Mammary epithelial cell (primary cell): ENCODE measurements at places on chromosomes 5 and 9. TPM values are rescaled to one million over a fixed set of nuclear protein-coding genes. Genes with fewer than 3 reads are reported as not detected.

Gene PPP2CA
- 135 TPM for polyA plus RNA-seq

Gene OTP
- not detected for polyA plus RNA-seq

Gene BARHL1
- not detected for polyA plus RNA-seq

Gene SLC6A18
- not detected for polyA plus RNA-seq

Gene SLC36A3
- polyA plus RNA-seq: not detected

DNA sequence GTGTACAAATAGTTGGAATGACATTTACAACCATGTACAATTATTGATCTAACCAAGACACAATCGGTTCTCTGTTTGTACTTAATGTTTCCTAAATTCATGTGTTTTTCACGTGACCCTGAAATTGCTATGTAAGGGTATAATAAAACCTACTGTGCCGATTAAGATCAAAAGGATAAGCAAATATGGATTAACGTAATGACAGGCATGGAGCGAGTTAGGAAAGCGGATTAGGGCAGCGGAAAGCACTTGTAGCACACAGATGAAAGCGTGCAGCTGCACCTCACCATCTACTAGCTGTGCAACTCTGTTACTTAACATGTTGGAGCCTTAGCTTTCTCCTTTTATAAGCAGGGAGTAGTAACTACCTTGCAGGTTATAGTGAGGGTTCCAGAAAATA is 38.3 kb upstream of the ZFYVE16 start:
- no peak for DNase-seq

GRCh38 chr5:98524773-98525172 is 248.7 kb upstream of the RGMB start:
- no peak for DNase-seq

DNA sequence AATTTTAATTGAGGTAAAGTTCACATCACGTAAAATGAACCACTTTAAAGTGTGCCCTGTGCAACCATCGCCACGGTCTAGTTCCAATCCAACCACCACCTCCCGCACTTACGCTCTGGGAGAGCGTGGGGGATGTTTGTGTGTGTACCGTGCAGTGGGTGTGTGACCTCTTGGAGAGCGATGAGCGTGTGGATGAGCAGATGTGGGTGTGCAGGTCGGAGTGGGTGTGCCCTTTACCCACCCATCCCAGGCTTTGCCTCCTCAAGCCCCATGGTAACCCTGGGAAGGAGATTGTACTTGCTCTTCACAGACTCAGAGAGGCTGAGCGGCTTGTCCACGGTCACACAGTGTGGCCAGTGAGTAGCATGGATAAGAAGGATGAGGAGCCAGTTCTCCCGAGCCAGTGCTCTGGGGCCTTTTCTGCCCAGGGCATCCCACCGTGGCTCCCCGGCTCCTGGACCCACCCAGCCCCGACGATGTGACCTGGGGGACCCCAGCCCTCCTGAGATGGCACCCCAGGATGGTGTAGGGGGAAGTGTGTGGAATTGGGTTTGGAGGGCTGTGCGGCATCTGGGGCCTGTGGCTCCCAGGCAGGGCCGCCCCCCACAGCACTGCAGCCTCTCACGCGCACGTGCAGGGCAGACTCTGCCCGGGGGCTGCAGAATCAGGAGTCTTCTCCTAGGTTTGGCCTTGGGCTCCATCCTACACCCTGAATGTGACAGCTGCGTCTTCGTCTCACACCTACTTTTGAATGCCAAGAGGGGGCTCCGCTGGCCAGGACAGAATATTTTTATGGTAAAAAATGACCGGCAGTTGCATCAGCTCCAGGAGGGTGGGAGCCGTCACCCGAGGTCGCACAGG is 13.6 kb downstream of the LHX3 start:
- DNase-seq: no peak

- DNase-seq: no peak
Measured at GRCh38 chr9:89482056-89482851, 15.7 kb downstream of the SEMA4D start.

DNA sequence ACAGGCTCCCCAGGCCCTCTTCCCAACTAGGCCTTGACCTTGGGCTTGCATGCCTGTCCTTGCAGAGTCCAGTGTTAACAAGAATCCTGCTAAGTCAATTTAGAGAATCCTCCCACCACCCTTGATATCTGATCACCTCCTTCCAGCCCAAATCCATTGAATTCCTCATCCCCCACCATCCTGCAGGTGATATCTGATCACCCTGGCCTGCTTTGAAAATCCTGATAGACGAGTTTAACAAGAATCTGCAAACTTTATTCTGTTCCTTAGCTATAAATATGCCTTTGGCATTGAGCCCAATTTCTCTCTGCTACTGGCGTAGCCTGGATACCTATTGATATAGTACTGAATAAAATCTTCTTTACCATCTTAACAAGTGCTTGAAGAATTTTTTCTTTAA is 125.5 kb downstream of the DIRAS2 start:
- DNase-seq: no peak

GRCh38 chr9:137873408-137873807 is 4.2 kb upstream of the CACNA1B start:
- no peak for DNase-seq

GRCh38 chr5:156379206-156379605 is 52.2 kb downstream of the SGCD start:
- DNase-seq: no peak

- DNase-seq: no peak
Measured at GRCh38 chr5:59766427-59767210, 126.9 kb downstream of the PDE4D start.

- DNase-seq: no peak
Measured at GRCh38 chr9:90100014-90100413, 495.2 kb downstream of the GADD45G start.

- DNase-seq: no peak
Measured at GRCh38 chr5:148659641-148660345, 5.5 kb upstream of the HTR4 start.

DNA sequence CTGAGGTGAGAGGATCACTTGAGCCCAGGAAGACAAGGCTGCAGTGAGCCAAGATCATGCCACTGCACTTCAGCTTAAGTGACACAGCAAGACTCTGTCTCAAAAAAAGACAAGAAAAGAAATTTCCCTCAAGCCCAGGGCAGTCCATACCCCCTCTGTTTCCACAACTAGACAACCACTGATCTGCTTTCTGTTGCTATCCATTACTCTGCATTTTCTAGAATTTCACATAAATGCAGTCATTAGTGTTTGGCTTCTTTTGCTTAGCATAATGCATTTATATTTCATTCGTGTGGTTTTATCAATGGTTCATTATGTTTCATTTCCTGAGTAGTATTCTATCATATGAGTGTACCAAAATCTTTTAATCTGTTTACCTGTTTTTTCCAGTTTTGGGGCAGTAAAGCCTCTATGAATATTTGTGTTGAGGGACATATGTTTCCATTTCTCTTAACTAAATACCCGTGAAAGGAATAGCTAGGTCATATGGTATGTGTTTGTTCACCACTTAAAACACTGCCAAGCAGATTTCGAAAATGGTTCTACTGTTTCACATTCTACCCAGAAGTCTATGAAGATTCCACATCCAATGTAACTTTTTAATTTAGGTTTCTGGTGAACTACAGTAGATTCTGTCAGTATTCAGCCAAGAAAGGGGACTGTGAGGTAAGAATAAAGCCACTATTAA is 271.8 kb downstream of the ZNF608 start:
- DNase-seq: no peak

- peak; percentile 26 for DNase-seq
Measured at GRCh38 chr5:108003178-108003577, 332.4 kb upstream of the EFNA5 start.

DNA sequence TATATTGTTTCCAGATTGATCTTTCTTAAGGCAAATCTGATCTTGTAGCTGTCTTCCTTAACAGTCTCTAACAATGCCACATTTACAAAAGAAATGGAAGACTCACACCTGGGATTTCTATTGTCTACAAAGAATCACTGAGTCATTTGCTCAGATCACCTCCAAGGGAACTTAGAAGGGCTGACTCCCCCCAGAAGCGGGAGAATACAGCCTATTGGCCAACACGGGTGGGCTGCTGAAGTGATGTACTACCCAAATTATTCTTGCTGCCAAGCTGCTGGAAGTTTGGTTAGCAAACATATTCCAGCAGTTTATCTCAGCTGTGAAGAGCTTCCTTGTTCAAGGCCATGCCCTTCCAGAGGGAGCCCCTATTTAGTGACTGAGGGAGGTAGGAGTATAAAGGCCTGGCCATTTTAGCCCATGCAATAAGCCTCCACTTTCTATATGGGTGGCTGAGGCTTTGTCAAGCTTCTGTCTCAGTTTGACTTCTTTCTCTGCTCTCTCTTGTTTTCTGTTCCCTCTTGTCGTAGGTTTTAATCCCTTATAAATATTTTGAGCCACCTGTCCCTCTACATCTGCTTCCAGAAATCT is 379.4 kb downstream of the PRR16 start:
- DNase-seq: no peak

DNA sequence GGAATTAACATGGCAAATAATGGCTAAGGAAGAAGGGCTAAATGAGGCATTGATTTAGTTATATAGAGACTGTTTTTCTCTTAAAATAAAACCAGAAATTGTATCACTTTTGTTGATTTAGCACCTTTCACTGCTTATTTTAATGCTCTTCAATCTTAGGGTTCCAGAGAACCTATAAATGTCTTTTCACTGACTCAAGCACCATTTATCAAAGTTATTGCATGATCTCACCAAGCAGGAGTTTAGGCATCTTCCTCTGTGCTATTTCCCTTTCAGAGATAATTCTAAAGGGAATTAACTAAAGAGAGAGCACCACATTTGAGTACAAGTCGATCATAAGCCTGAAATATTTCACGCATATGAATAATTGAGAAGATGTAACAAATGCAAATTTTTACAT is 357.1 kb downstream of the CDH18 start:
- DNase-seq: no peak

GRCh38 chr5:166594567-166594966 is 1696.9 kb upstream of the WWC1 start:
- DNase-seq: no peak

DNA sequence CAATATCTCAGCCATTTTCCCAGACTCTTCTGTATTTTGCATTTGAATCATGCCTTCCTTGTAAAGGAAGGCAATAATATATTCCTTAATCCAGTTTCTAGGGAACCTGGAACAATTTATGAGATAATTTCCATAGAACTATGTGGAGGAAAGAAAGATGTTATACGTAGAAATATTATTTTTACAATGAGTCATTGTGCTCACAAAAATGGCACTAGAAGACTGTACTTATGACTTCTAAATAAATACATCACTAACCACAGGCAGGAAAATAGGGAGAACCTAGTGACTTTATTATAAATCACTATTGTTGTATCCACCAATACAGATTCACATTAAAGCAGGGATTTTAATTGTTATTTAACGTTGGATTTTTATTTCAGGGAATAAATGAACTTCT is 87.6 kb downstream of the FBXO38 start:
- no peak for DNase-seq

GRCh38 chr9:6552033-6552432 is 93.5 kb downstream of the GLDC start:
- no peak for DNase-seq

GRCh38 chr9:78453450-78453849 is 156.5 kb downstream of the PSAT1 start:
- no peak for DNase-seq
